ENCODE measurements at places on chromosomes 13 and 19. TPM values are rescaled to one million over a fixed set of nuclear protein-coding genes. Genes with fewer than 3 reads are reported as not detected.

Gene DMWD
- 21.9 TPM for total RNA-seq

Gene NAPSA
- total RNA-seq, result 0.49 TPM

Gene PABPC3
- total RNA-seq, result not detected

Gene APOE
- 0.84 TPM for total RNA-seq

Gene FGF21
- total RNA-seq, result not detected

Gene GPR18
- total RNA-seq, result not detected

Gene ZNF546
- total RNA-seq, result 2.7 TPM

Gene PLA2G4C
- total RNA-seq, result 0.42 TPM

Gene UHRF1
- total RNA-seq, result 13.4 TPM

DNA sequence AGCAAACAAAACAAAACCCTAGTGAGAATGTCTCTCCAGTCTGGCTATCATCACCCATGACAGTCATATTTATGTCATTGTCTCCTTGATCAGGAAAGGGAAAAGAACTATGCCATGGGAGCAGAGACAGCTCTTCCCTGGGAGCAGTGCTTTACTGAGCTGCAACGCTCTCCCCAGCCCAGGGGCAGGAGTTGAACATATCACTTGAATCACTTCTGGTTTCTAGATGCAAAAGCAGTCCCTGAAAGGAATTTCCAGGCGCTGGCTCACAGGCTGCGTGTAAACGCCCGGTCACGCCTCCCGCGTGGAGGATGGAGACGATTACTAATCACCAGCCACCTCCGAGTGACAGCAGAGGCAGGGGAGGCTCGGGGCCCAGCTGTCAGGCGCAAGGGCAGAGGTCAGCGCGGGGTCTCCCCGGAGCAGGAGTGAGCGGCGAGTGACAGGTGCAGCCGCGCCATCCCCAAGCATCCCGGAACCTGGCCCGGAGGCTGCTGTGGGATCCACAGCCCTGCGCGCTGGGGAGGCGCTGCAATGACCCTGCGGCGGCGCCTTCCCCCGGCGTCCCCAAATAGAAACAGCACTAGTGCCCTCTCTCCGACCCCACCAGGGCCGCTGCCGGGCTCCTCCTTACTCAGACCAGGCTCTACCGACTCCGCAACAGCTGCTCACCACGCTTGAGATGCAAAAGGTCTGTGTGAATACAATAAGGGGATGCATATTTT lies 23.5 kb upstream of the DCLK1 start:
- no peak for DNase-seq

DNA sequence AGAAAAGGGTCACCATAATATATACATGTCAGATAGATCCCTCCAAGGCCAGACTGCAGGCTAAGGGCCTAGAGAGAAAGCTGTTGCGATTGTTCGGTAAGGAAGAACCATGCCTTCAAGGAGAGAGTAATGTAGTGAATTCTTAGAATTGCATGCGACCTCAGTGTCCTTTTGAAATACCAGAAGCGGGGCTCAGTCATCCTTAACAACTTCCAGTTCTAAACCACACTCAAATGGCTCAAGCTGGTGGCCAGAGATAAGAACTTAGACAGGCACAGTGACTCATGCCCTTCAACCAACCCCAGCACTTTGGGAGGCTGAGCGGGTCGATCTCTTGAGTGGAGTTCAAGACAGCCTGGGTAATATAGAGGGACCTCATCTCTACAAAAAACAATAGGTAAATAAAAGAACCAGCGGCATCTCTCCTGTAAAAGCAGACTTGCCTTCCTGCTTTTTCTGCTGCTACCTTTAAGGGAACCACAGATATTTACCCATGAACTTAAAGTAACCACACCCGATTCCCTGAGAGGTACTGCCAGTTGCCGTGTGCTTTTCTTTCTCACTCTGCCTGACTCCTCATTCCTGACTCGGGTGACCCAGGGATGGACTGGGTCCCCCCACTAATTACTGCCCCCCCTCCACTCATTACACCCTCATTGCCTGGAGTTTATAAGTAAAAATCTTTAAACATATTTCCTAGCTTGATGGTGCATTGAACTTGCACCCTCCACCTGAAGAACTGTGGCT lies 15.4 kb upstream of the SIGLEC6 start:
- DNase-seq, result no peak

GRCh38 chr13:20058476-20058875 lies 99.9 kb downstream of the ZMYM2 start:
- DNase-seq, result no peak

GRCh38 chr13:20231839-20232555 lies at the start of gene GJB6:
TSS of gene GJB6 (minus strand) at chr13:20232319. CDS start at chr13:20223480, 8,839 bp downstream.
- no peak for DNase-seq

DNA sequence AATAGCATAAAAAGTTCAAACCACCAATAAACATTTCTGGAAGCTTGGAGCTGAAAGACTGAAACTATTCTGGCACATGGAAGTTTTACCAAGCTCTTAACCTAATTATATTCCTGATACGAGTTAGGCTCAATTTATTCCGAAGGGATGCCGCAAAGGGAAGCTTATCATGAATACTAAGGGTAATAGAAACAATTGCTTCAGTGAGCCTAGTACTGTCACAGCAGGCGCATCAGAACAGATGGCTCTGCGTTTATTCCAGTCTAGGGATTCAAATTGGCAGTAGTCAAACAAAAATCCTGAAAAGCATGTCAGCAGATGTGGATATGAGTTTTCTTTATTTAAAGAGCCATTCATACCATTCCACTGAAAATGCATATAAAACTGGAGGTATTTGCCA lies 779.5 kb downstream of the GPC5 start:
- no peak for DNase-seq

DNA sequence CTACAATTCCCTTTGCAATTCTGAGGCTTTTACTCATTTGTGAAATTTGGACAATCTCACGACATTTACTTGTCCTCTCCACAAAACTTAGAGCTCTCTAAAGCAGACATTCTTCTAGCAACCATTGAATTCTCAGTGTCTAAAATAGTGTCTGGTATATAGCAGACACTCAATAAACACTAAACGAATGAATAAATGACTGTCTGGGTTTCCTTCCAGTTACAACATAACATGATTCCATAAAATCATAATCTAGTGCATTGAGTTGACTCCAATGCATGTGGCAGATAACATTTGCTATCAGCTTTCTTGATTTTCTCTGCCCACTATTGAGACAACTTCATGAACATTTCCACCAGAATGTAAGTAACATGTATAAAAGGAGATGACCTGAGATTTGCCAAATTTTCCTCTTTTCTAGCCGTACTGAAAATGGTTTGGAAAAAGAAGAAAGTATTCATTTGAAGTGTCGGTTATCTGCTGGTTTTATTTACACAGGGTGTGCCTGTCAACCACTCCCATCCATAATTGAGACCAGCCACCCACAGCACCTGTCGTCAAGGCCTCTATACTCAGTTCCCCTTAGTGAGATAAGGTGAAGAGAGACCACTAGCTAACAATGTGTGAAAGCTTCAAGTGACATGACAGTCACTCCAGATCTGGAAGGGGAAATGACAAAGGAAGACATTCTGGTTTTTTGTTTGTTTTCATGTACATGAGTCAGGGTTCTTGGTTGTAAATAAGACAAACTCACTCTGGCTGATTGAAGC lies 4.8 kb upstream of the SERP2 start:
- DNase-seq, result no peak

- DNase-seq, result no peak
Observed at GRCh38 chr13:57409121-57409520, 222.4 kb upstream of the PCDH17 start.

- no peak for DNase-seq
Observed at GRCh38 chr19:4656102-4656501, 14.0 kb downstream of the MYDGF start.

GRCh38 chr13:103884101-103884723 lies 818.0 kb upstream of the SLC10A2 start:
- no peak for DNase-seq

DNA sequence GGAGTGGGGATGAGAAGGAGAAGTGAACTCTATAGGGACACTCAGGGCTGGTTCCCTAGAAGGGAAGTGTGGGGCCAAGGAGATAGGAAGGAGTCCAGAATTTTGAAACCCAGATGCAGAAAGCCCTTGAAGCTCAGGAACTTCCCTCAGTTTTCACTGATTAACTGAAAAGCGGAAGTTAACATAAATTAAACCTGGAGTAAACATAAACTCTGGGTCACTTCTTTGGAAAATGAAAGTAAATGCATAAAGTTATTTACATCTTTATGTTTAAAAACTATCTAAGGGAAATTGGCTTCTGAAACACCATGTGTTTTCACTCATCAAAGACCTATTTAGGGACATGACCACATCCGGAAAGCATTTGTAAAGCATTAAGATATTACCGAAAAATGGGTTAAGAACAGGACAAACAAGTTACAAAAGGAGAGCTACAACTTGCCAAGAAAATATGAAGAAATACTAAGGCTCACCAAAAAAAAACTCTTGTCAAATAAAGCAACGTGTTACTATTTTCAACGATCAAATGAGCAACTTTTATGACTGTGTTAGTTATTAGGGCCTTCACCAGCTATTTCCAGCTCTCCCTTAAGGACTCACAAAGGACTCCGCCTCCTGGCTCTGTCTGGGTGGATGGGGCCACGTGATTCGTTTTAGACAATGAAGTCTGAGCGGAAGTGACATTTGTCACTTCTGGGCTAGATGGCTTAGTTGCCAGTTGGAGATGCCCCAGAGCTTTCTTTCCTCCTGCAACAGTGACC lies 439.1 kb upstream of the ZNF507 start:
- DNase-seq, result no peak

DNA sequence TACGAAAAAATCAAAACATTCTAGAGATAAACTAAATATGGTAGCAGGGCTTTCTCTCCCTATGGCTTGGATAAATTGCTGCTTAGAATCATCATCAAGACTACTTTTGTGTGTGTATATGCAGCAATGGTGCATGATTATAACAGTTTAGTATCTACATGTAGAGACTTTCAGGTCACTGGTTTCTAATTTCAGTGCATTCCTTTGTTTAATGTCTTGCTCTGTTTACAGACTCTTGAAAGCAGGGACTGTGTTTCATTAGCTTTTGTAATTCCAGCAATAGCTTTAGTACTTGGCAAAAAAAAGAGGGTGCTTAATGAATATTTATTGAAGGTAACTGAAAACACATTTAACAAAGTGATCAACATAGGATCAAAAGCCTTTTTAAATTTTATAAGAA lies 420.7 kb downstream of the PCDH9 start:
- no peak for DNase-seq

DNA sequence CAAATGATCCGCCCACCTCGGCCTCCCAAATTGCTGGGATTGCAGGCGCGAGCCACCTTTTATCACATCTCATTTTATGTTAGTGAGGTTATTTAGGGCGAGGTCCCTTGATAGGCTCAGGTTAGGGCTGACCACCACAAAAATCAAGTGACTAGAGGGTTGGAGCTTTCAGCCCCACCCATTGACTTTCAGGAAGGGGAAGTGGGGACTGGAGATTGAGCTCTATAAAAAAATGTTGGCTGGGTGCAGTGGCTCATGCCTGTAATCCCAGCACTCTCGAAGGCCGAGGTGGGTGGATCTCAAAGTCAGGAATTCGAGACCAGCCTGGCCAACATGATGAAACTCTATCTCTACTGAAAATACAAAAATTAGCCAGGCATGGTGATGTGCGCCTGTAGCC lies 20.1 kb downstream of the FPR3 start:
- DNase-seq, result no peak

GRCh38 chr13:44198826-44199225 lies 174.8 kb upstream of the SERP2 start:
- DNase-seq, result no peak

DNA sequence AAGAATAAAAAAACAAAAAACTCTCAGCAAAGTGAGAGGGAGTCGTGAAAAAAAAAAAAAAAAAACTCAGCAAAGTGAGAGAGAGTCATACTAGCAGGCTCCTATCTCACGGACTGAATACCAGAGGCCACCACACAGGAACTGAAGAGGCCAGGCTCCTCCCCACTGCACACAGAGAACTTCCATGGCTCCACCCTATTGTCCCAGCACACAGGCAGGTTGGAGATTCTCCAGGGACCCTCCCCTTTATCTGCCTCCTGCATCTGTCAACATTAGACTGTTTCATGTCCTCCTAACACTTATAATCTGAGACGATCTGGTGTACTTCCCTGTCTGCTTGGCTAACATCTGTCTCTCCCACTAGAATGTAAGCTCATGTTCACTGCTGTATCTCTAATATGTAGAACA lies 37.0 kb upstream of the FARP1 start:
- no peak for DNase-seq

- no peak for DNase-seq
Observed at GRCh38 chr19:18193388-18194180, 566 bp downstream of the MPV17L2 start.

- DNase-seq, result no peak
Observed at GRCh38 chr13:53121919-53122318, 93.3 kb downstream of the OLFM4 start.

DNA sequence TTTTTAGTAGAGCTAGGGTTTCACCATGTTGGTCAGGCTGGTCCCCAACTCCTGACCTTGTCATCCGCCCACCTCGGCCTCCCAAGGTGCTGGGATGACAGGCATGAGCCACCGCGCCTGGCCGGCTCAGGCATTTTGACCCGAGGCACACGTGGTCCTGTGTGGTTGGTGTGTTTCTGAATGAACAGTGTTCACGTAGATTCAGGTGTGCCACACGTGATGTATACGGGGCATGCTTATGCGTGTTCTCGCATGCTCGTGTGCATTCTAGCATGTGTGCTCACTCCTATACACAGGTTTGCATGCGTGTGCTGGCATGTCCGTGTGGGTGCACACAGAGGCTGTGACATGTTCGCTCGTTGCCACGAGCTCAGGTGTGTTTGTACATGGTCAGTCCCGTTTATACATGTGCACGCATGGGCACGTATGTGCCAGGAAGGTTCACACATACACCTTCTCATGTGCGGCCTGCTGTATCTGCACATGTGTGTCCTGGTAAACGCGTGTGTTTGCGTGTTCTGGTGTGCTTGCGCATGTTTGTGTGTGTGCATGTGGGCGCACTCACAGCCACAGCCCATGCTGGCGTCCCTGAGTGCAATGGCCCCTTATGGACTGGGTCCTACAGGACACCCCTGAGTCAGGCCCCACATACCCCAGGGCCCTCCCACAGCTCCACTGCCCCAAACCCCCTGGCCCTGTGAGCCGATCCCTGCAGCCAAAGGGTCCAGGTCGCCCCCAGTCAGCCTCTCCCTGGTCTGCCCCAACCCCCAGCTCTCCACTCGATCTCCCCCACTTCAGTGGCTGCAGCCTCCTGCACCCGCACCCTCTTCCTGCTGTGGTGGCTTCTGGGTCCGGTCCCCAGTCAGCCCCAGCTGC lies 20.6 kb upstream of the TCF3 start:
- no peak for DNase-seq
